Motor neuron (in vitro differentiated cells): ENCODE measurements at places on chromosomes 3 and 15.

DNA sequence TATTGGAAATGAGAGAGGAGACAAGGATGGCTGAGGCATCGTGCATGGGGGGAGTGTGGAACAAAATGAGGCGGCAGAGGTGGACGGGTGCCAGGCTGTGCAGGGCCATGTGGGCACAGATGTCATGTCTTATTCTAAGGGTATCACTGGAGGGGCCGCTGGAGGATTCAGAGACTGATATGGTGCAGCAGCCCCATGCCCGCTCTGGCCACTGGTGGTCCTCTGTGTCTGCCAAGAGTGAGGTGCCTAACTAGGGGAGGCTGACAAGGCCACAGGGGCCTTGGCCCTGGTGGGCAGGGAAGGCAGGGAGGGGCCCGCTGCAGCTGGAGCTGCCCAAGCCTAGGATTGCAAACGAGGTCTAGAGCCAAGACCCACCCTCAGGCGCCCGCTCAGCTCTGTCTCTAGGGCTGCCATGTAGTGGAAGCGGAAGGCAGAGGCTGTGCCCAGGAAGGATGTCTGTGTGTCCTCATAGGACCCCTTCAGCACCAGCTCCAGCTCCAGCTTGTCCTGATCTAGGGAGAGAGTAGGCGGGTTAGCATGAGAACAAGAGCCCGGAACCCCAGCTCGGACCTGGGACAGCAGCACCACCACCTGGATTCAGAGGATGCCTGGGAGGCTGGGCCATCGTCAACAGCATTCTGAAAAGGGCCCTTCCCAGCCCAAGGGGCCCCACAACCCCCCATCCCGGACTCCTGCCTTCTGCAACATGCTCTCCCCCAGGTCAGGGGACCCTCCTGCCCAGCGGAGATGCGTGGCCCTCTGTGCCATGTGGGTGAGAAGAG, 11.3 kb downstream of the PLA2G4D start:
- ATAC-seq = no peak

DNA sequence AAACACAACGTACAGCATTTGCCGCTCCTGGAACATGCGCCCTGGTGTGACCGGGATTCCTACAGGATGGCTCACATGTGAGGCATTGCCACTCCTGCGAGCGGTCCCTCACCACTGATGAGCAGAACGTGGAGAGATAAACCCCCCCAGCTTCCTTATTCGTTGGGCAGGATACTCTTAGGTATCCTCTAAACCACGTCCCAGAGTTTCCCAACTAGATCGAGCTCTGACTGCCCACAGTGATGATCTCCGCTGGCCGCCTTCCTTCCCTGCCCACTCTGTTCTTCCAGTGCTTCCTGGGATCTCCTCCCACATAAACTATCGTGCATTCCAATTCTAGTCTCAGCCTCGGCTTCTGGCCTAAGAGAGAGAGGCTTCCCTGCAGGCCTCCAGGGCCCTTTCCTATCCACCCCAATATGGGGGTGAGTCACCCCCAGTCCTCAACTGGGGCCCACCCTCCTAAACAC, 91.8 kb downstream of the TOP2B start:
- ATAC-seq = no peak

- no peak for ATAC-seq
These were observed 32.0 kb downstream of the MRPS25 start for GRCh38 chr3:15033103-15033502.

- no peak for ATAC-seq
These were observed 193.8 kb downstream of the ABHD5 start for GRCh38 chr3:43884581-43884980.

GRCh38 chr3:17054982-17055343, 170.2 kb downstream of the PLCL2 start:
- ATAC-seq = no peak

DNA sequence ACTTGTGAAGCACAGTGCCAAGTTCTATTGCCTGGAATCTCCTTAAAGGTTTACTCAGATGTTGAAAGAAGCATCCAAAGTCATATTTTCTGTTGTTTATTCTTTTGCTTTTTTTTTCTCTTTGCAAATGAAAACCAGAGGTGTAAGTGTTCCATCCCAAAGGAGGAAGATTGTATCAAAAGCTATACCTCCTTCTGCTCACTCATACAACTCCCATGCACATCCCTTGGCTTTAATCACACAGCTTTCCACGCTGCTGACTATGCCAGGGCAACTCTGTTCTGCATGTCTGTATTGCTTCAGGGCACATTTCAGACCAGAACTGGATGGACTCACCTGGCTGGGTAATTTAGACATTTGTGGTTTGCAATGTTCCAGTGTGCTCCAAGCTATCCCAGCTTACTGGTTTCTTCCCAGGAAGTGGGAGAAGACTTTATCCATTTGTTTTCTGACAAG, 399.6 kb upstream of the TBL1XR1 start:
- no peak for ATAC-seq

GRCh38 chr3:81985996-81986723, 224.7 kb upstream of the GBE1 start:
- ATAC-seq = no peak

DNA sequence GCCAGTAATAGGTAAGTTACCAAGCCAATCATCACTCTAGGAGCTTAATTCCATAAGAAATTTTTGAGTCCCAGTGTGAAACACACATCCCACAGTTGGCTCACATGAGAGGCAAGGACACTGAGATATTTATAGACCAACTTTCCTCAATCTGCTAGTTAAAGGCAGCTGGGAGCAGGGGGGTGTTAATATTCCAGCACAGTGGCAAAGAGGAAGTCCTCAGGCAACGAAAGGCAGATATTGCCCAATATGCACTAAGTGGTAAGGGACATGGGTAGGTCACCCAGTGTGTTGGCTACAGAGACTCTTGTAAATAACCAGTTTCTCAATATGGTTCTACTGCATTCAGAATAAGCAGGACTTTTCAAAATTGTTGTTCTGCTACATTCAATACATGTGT, 61.0 kb downstream of the TOP2B start:
- peak; percentile 32 for ATAC-seq

- ATAC-seq = no peak
These were observed 199.4 kb upstream of the CADM2 start for GRCh38 chr3:84759361-84759760.

DNA sequence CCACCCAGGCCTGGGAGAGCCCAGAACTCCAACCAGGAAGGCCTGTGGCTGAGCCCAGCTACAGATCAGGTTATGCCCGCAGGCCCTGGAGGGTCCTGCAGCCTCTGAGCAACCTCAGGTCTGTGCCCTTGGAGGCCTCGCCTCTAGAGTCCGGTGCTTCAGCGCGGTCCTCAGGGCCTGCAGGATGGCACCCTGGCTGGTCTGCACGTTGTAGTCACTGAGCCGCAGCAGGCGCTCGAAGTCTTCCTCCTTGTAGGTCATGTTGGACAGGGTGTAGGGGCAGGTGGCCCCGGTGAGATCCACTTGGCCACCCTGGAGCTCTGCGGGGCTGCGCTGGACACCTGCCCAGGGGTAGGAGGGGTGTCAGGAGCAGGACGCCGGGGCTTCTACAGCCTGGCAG, 25.8 kb downstream of the PLA2G4D start:
- ATAC-seq = no peak

GRCh38 chr3:151346292-151346691, 16.9 kb upstream of the P2RY13 start:
- no peak for ATAC-seq

DNA sequence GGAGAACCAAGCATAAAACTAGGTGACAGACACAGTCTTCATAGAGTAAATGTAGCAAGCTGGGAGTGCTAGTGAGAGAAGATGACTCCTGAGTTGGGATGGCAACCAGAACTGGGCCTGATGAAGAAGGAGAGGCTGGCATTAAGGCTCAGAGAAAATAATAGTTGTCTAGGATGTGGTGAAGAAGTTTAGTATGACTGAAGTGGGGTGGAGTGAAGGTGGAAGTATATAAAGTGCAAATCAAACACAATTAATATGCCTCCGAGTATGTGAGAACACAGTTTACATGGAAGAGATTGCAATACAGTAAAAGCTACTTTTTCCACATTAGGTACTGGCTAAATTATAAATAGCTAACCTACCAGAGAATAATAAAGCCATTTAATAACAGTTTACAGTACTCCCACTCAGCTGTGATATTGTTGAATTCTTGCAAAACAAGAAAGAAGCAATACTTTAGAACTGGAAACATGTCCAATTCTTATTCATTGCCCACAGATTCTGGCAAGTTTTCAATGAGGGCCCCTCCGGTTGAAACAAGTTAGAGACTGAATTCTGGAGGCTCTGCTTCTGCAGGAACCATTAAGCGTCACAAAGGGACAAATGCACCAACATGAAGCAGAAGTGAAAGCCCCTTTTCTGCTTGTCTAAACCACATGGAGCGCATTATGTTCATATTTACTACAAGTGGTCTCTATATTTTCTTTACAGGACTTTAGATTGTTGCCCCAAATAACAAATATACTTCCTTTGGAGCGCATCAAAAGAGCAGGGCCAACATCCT, 243.7 kb downstream of the SLC9A9 start:
- ATAC-seq = no peak

GRCh38 chr15:63843901-63844317, 10.2 kb upstream of the HERC1 start:
- ATAC-seq = no peak

DNA sequence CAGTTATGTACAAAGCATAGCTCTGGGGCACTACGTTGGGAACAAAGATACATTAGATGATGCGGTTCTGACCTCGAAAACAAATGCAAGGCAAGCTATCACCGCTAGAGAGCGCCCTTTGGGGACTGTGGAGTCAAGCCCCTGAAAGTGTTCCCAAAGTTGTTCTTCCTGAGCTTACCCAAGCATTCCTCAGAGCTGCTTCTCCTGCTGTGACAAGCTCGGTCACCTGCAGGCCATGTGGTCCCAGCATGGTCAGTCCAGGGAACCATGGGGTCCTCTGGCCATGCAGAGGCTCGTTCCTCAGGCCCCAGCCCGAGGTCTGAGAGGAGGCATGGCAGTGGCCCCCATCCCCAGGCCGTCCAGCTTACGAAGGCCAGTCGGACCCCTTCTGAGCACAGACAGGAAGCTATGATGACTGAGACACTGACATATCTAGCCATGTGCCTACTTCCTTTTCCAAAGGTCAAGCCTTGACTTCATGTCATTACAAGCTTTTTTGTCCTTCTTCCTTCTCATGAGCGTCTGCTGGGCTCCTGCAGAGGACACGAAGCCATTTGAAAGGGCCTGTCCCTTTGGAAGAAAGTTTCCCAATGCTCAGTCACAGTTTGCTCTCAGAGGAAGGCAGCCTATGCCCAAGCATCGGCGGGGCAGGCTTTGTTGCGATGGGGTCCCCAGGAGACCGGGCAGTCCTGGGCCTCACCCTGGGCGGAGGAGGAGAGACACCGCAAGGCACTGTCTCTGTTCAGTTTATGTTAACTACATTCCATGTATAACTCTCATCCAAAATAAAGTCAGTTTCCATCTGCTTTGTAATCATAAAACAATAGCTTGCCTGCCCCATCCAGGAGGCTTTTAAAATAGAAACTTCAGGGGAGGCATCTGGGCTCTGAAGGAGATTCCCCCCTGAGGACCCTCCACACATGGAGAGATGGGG, 79.3 kb downstream of the ATP10A start:
- no peak for ATAC-seq

GRCh38 chr3:21962456-21962855, 211.4 kb upstream of the ZNF385D start:
- no peak for ATAC-seq

GRCh38 chr3:31980530-31981205, 394 bp downstream of the OSBPL10 start:
- ATAC-seq = peak; percentile 53

DNA sequence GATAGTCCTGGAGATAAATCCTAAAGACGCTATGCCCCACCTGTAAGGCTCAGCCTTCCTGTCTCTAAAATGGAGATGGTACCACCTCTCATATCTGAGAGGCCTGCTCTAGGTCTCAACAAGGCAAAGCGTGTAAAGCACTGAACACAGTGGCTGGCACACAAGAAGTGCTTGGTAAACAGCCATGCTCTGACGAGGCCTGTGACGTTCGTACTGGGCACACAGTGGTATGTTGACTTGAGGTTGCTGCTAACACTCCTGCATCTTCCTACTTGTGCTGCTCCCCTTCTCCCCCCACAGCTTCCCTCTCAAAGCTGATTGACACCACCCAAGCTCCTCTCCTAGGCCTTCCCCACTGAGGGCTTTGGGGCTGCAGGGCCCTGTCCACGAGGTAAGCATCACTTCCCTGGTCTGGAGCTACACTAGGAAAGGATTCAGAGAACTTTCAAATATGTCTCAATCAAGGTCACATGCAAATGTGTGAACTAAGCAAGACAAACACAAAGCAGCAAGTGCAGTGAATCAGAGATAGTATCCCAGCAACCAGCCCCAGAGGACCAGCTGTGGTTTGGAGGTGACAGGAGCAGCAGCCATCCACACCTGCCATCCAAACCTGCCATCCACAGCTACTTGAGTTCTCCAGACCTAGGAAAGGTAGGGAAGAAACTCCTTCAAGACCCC, 177.5 kb downstream of the STT3B start:
- no peak for ATAC-seq

GRCh38 chr3:72081471-72082185, 296.7 kb upstream of the PROK2 start:
- ATAC-seq = no peak

DNA sequence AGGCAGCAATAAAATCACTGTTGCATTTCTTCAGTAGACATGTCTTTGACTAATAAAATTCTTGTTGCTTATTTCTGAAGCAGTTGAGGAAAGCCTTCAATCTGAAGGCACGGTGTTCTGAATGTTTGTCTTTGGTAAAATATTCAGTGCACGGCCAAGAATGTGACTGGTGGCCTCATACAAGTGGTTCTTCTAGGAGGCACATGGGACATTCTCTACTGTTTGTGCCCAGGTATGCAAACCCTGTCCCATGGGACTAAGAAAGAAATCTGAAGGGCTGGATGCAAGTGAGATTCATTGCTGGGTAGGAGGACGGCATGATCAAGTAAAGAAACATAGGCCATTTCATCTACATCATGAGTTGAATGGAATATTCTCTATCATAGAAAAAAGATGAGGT, 250.6 kb upstream of the NR2F2 start:
- ATAC-seq = no peak

- ATAC-seq = peak; percentile 71
These were observed 159.6 kb downstream of the XXYLT1 start for GRCh38 chr3:195111319-195111705.

DNA sequence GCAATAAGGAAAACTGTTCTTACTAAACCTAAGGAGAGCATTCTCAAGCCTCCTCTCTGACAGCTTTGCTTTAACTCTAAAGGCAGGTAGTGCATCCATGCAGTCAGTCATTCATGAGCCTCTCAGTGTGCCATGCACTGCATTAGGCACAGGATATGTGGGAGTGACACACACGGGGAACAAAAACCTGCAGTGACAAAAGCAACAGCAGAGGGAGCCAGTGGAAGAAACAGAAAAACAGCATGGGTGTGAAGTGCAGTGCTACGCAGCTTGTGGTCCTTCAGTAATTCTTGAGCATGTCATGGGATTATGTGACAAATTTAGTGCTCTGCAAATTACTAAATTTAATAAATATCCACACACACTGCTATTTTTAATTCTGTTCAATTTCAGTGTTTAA, 230.7 kb downstream of the BBX start:
- ATAC-seq = peak; percentile 84
